ENCODE measurements at places on chromosomes 1 and 21.

DNA sequence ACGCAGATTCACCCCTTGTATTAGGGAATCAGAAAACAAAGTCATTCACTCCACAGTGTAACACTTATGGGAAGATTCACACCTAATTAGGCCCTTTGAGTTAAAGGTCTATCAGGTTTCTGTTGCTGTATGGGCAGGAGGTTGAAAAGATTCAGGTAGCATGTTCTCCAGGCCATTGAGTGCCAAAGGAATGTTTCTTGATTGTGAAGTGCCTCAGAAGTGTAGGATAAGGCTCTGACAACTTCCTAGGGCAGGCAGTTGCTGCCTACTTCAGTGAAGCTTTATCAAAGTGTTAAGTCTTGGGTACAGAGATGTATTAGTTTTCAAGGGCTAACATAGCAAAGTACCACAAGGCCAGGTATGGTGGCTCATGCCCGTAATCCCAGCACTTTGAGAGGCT lies 48.7 kb upstream of the RGS18 start:
- no peak for DNase-seq

GRCh38 chr1:214537219-214537618 lies 14.2 kb downstream of the PTPN14 start:
- no peak for DNase-seq

DNA sequence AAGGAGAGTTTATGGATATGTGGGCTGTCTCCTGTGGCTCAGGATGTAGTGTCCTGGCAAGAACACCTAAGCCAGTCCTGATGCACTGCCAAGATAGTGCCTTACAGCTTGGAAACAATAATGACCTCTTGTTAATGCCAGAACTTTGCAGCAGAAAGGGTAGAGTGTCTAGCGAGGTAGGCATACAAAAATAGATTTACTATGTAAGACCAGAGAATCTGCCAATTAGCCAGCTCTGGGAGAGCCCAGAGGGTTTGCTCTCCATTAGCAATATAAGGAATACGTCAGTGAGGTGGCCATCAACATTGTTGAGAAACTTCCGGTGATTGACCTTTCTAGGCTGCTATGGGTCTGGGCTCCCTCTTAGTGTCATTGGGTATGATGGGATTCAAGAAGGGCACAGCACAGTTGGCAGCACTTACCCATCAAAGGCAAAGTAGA lies 178.5 kb upstream of the GALNT2 start:
- DNase-seq, result no peak

GRCh38 chr21:17238468-17238867 lies 274.4 kb upstream of the CXADR start:
- DNase-seq, result no peak

DNA sequence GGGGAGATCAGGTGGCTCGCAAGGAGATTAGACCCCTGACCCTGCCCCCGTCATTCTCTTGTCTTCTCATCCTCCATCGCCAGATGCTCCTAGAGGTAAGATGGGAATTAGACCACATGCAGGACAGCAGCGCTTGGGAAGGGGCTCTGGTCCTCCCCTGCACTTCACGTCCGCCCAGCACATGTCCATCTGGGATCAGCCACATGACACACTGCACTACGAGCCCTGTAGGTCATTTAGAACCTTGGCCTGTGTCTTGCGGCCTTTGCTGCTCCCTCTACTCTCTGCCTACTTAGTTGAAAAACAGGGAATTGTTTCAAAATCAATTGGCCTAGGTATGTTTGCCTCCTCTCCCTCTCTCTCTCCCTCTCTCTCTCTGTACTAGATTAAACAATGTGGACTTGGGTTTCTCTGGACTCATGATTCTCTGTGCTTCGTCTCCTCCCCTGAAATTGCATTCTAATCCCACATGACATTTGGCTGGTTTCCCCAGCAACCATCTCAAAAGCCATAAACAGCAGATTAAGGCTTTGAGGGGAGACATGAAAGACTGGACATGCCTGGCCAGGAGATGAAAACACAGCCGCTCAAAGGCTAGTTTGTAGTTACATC lies 3.8 kb upstream of the NCMAP start:
- DNase-seq, result no peak

DNA sequence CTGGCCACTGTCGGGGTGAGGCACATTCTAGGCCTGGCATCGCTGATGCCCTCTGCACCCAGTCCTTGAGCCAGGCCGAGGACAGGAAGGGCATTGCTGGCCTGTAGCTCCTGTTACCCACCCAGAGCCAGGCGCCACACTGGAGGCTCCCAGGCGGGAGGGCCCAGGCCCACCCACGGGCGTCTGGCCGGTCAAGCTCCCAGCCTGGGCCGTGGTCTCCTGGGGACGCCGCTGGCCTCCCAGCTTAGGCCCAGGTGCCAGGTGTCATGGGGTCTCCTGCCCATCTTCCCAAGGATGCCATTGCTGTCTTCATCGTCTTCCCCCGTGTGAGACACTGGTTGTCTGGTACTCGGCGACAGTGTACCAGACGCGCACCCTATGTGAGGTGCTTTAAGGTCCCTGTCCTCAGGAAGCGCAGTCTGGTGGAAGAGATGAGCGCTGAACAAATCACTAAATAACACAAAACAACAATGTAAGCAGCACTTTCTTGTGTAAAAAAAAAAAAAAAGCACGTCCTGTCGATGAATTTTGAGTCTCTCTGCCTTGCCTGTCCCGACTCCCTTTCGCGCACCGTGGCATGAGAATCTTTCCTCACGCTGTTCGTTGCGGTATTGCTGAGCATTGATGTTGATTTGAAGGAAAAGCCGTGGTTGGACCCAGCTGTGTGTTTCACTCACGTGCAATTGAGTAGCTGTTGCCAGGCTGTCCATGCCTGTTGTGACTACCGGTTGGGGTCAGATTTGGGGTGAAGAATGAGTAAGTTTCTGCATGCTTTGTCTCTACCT lies 27.0 kb upstream of the TRAPPC10 start:
- DNase-seq, result no peak

DNA sequence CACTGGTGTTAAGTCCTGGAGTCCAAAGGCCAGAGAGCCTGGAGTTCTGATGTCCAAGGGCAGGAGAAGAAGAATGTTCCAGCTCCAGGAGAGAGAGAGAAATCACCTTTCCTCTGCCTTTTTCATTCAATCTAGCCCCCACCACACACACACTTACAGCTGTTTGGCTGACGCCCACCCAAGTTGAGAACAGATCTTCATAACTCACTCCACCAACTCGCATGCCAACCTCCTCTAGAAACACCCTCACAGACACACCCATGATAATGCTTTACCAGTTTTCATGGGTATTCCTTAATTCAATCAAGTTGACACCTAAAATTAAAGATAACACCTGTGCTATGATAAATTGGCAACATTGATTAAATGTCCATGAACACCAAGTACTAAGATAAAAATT lies 42.0 kb downstream of the MNDA start:
- DNase-seq, result no peak

GRCh38 chr1:201191653-201192260 lies 1.1 kb downstream of the IGFN1 start:
- no peak for DNase-seq

- DNase-seq, result peak; percentile 8
These were observed 2.9 kb downstream of the LMO4 start for GRCh38 chr1:87331365-87332241.

DNA sequence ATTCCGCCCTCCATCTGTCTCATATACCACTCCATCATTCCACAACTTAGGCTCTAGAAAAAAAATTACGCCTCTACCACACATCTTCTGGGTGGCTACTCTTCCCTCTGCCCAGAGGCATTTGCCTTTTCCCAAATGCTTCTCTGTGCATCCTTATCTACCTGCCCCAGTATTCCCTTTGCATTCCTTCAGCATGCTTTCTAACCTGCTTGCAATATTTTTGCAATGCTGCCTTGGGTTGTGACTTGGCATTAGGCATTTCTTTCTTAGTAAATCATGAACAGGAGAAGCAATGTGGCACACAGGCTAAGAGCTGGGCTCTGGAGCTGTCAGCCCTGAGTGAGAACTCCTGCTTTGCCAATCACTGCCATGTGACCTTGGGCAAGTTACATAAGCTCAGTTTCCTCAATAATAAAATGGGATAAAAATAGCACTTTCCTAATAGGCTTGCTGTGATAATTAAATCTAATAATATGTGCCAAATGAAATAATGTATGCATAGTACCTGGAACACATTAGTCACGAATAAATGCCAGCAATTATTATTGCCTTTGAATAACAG lies 276.0 kb downstream of the ASTN1 start:
- no peak for DNase-seq

- DNase-seq, result no peak
These were observed 38.8 kb upstream of the RASAL2 start for GRCh38 chr1:178055093-178055492.

DNA sequence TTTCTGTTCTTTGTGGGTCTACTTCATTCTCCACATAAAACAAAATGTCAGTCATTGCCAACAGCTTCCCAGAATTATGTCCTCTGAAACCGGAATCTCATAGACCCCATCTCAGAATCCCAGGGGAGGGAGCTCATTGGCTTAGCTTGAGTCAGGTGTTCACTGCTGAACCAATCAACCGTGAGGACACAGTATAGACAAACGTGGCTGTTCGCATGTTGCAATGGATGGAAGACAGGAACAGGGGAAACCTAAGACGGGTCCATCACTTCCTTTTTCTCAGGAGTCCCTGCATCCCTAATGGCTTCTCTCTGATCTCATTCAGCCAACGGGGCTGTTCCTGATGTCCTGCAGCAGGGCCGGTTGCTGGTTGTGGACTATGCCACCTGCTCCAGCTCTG lies 9.1 kb downstream of the CELA2A start:
- DNase-seq, result no peak

DNA sequence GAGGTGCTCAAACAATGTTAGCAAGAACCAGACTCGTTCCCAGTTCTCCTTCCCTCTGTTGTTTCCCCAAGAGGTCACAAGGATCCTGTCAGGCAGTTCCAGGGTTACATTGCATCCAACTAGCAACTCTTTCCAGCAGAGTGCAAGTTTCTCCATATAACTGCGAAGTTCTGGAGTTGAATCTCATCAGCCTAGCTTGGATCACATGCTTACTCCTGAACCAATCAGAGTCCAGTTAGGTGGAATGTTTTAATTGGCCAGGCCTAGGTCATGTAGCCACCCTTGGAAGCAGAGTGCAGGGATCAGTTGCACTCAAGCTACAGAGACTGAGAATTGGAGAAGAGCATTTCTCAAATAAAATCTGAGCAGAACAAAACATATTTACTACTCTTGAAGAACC lies 15.9 kb upstream of the PIK3R3 start:
- DNase-seq, result no peak

GRCh38 chr21:26169611-26170470 lies 729 bp downstream of the APP start:
- DNase-seq, result peak; percentile 15

- no peak for DNase-seq
These were observed 965.8 kb downstream of the PLA2G4A start for GRCh38 chr1:187794561-187794960.

- DNase-seq, result no peak
These were observed 4.9 kb downstream of the PRKAB2 start for GRCh38 chr1:147167365-147167764.

DNA sequence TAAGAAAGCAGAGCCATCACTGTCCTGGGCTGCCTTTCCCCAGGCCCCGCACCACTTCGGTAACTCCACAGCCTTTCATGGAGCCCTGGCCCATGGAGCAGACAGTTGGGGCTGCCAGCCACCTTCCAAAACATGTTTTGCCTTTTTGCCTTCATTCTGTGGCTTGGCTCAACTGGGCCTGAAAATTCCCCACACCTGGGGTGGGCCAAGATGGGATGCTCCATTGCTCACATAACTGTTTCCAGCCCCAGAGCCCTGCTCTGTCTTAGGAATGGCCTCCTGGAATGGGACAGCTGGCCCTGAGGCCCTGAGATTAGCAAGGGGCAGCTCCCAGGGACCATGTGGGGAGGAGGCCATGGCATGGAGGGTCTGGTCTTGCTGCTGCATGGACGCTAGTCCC lies 10.9 kb upstream of the PRELP start:
- no peak for DNase-seq

- no peak for DNase-seq
These were observed 40.5 kb downstream of the CDC14A start for GRCh38 chr1:100392756-100393155.

- no peak for DNase-seq
These were observed 123.9 kb upstream of the DUSP10 start for GRCh38 chr1:221865808-221866207.

GRCh38 chr1:165845992-165846748 lies 18.8 kb downstream of the UCK2 start:
- DNase-seq, result no peak

DNA sequence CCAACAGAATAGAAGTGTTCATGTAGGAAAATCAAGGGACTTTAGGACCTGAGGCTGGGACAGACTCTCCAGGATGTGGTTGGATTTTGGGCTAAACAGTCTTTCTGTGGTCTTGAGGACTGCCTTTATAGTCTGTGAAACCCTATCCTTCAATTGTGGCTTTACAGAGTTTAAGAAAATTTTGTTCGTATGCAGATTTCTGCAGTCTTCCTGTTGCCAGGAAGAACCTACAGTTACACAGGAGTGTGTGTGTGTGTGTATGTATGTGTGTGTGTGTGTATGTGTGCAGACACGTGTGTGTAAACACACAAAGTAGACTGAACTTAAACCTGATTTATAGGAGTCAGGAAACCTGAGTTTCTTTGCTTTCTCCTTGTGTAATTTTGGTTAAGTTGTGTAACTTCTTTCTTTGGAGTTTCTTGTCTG lies 22.8 kb downstream of the NEK7 start:
- no peak for DNase-seq

- no peak for DNase-seq
These were observed 1.4 kb downstream of the DUSP10 start for GRCh38 chr1:221740369-221740992.

DNA sequence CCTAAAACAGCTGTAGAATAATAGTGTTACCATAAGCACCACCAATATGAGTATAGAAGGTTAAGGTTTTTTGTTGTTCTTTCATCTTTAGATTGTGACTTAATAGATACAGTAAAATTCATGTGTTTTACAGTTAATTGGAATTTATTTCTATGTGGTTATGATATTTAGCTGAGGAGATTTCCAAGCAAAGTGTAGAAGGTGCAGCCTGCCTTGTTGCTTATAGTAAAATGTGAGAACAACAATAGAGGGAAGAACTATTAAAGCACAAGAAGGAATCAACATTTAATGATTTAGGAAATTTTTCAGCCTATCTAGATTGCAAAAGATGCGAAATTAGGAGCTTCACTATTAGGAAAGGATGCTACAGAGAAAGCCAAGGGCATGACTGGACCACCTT lies 47.9 kb downstream of the DESI2 start:
- no peak for DNase-seq

- no peak for DNase-seq
These were observed 31.6 kb downstream of the AGT start for GRCh38 chr1:230682274-230682673.

DNA sequence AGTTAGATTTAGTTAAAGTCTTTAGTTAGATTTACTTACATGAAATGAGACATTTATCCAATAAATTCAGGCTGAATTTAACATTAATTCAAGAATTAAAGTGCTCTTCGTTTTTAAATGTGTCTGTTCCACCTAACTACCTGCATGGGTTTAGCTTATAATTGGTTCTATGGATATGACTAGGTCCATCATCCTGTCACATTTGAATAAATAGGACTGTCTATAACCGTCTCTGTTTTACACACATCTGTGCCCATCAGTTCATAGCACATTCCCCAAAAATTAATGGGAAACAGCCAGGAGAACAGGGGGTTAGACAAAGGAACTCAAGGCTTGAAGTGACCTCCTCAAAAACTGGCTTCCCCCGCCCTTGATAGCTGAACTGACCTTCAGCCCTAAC lies 219.6 kb downstream of the MRPL39 start:
- no peak for DNase-seq

- DNase-seq, result no peak
These were observed 5.3 kb downstream of the C1orf116 start for GRCh38 chr1:207027206-207027777.

- no peak for DNase-seq
These were observed 6.8 kb upstream of the KIAA1614 start for GRCh38 chr1:180905927-180906326.

GRCh38 chr1:56002231-56002630 lies 577.1 kb downstream of the PLPP3 start:
- no peak for DNase-seq

Measured in activated CD4-positive, alpha-beta T cell treated with anti-CD3 and anti-CD28 coated beads, Interleukin-2, amount 50 U/mL, for 24 hours (primary cell).